ENCODE measurements at places on chromosomes 4 and X. TPM values are rescaled to one million over a fixed set of nuclear protein-coding genes. Genes with fewer than 3 reads are reported as not detected.

The SSX1 gene
- total RNA-seq = not detected

The S100G gene
- not detected for total RNA-seq

The HSPA4L gene
- total RNA-seq = 12.6 TPM

The TSR2 gene
- total RNA-seq = 39.3 TPM

The DOK7 gene
- not detected for total RNA-seq

The FANCB gene
- total RNA-seq = 6.8 TPM

The CHIC1 gene
- 12.5 TPM for total RNA-seq

The TCEAL6 gene
- not detected for total RNA-seq

The FGFR3 gene
- total RNA-seq = 5.4 TPM

The KCNE5 gene
- total RNA-seq = not detected

The MCF2 gene
- 0.31 TPM for total RNA-seq
